Fibroblast of skin of back (primary cell): ENCODE measurements at places on chromosomes 6 and 20.

GRCh38 chr6:1175877-1176276 is 136.0 kb upstream of the FOXQ1 start:
- no peak for DNase-seq

DNA sequence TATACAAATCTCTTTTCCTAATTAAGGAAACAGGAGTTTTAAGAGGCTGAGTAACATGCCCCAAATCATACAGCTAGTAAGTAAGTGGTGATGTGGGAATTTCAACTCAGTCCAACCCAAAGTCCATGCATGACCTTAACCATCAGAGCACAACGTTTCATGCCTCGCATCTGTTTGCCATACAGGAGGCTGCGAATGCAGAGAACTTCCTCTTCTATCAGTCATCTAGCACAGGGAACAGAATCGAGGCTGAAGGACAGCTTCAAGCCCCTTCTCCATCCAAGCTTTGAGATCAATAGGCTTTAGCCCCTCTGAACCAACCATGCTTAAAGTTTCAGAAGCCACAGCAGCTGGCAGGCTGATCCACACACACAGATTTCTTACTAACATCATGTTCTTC is 113.2 kb downstream of the MAFB start:
- DNase-seq, result no peak

GRCh38 chr20:61766921-61767610 is 298.6 kb downstream of the TAF4 start:
- DNase-seq, result no peak

DNA sequence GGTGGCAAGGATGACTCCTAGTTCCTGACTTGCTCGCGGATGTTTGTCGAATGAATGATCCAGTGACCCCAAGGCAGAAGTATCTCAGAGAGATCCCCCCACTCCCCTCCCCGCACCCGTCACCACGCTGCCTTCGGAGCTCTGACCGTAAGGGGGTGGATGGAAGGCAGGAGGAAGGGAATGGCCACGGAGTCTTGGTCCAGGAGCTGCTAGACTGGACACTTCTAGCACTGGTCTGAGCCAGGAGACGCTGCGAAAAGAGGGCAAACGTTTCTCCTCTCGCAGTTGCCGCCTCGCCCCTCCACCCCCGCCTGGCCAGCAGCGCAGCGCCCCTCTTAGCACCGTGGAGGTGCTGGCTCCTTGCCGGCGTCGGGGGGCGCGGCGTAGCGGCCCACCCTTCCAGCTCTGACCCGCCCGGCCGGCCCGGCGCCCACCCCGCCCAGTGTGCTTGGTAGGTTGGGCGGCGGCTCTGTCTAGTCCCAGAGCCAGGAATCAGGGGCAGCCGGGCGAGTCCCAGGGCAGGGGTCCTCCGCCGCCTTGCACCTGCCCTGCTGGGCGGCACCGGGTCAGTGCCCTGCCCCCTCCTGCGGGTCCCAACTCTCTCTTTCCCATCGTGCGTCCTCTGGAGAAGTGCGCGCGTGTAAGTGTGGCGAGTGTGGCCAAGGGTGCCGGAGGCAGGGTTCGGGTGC is 2.4 kb upstream of the DBNDD2 start:
- DNase-seq, result peak; percentile 33

- no peak for DNase-seq
Measured at GRCh38 chr20:49270177-49270576, 7.7 kb downstream of the ZNFX1 start.

- no peak for DNase-seq
Measured at GRCh38 chr6:137105375-137105774, 60.6 kb upstream of the IL20RA start.

GRCh38 chr6:134357022-134357487 is 39.1 kb upstream of the SGK1 start:
- DNase-seq, result no peak

- DNase-seq, result no peak
Measured at GRCh38 chr6:37451441-37452193, 18.6 kb downstream of the CMTR1 start.

DNA sequence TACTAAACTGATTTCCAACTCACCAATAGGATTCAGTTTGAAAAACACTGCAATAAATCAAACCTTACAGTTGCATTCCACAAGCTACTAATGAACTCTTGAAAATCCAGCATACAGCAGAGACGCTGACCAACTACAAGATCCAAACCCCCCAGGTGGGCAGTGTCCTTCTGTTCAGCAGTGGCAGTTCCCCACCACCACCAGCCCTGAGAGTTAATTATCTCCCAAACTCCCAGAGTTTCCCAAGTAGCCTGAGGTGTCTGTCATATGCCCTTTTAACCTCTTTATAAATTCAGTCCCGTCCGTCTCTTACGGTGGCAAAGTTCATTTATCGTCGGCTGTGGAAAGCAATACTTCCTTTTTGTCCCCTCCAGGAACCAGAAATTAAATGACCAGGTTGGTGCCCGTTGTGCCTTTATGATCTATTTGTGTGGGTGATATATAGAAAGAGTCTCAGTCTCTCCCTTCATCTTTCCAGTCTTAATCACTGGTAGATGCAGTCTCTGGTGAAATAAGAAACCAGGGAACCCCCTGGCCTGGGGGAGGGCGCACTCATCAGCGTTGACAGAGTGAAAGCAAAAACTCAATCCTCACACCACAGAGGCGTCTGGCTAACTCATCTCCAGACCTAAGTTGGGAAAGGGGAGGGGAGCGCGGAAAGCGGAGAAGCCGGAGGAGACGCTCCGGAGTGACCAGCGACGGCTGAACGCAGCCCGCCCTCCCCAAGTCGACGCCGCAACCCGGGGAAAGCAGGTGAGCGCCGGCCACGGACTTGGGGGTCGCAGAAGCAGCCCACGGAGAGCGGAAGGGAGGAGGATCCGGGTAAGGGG is 717 bp downstream of the MRPL14 start:
- peak; percentile 81 for DNase-seq
